Subcutaneous adipose tissue (tissue), 4 donors: ENCODE measurements at places on chromosomes 1 and 21. TPM values are rescaled to one million over a fixed set of nuclear protein-coding genes. Genes with fewer than 3 reads are reported as not detected.

The POU3F1 gene
- not detected for total RNA-seq

The LEFTY2 gene
- 1.1 TPM for total RNA-seq

The PPCS gene
- 46.3 TPM for total RNA-seq

The HSPA13 gene
- total RNA-seq: 17.5 TPM

The CLDN14 gene
- not detected for total RNA-seq

The C1orf198 gene
- total RNA-seq: 50.5 TPM

The OXCT2 gene
- 0.94 TPM for total RNA-seq

The SELL gene
- 1.6 TPM for total RNA-seq

The OLIG1 gene
- total RNA-seq: not detected

The HUNK gene
- 0.17 TPM for total RNA-seq
